ENCODE measurements at places on chromosomes 5 and 9. TPM values are rescaled to one million over a fixed set of nuclear protein-coding genes. Genes with fewer than 3 reads are reported as not detected.

DNA sequence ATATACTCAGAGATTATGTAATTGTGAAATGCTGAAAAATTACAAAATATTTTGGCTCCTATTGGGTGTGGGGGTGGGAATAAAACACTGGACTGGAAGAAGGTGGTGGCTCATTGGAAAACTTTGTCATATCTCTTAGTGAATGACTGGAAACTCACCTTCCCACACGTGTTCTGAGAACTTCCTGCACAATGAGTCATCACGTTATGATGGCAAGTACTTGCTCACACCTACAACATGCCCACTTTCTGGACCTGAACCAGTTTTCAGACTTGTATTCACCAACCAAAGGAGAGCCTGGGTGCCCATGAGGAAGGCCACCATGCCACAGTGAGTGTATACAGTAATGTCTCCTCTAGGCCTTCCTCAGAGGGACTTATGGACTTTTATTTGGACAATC lies 294.8 kb downstream of the ASTN2 start:
- no peaks in the 10 kb centered on the region for H3K27me3 ChIP-seq
- DNase-seq = no peak
- no peaks in the 10 kb centered on the region for H3K4me1 ChIP-seq
- no peak overlapping the region for H3K4me3 ChIP-seq

GRCh38 chr9:131769361-131769760 lies 29.5 kb upstream of the RAPGEF1 start:
- no peaks in the 10 kb centered on the region for H3K36me3 ChIP-seq
- H3K4me3 ChIP-seq = no peak overlapping the region
- H3K27ac ChIP-seq = no peak overlapping the region
- DNase-seq = no peak
- no peaks in the 10 kb centered on the region for H3K4me1 ChIP-seq

- peaks cover 3% of the 10 kb centered on the region for H3K36me3 ChIP-seq
- H3K27me3 ChIP-seq = no peaks in the 10 kb centered on the region
- no peak overlapping the region for H3K27ac ChIP-seq
- DNase-seq = no peak
These were observed 131.4 kb upstream of the LHFPL2 start for GRCh38 chr5:78779771-78780616.

GRCh38 chr9:120524038-120524437 lies 55.9 kb downstream of the CDK5RAP2 start:
- peaks cover 53% of the 10 kb centered on the region for H3K36me3 ChIP-seq
- no peaks in the 10 kb centered on the region for H3K27me3 ChIP-seq
- H3K27ac ChIP-seq = no peak overlapping the region
- DNase-seq = no peak
- H3K4me3 ChIP-seq = no peak overlapping the region
- H3K4me1 ChIP-seq = peaks cover 11% of the 10 kb centered on the region

DNA sequence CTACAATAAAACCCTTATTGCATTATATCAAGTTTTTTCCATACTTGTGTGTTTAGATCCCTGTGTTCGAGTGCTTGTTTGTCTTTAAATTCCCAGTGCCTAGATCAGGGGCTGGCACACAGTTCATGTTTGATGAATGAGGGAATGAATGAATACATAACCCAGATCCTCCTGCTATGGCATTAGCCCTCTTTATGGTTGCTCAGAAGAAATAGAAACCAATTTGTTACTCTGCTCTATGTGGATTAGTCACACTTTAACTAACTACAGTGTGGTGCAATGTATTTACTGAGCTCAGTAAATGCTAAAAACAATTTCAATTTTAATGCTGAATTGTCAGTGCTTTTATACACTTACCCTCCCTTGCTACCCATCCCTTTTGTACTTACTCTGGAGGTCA lies 16.4 kb upstream of the GALNT10 start:
- H3K36me3 ChIP-seq = no peaks in the 10 kb centered on the region
- no peak overlapping the region for H3K4me3 ChIP-seq
- DNase-seq = no peak
- no peaks in the 10 kb centered on the region for H3K27me3 ChIP-seq

- peak overlapping the region; percentile 86 for H3K27ac ChIP-seq
- peaks cover 21% of the 10 kb centered on the region for H3K4me1 ChIP-seq
- no peak for DNase-seq
- no peaks in the 10 kb centered on the region for H3K36me3 ChIP-seq
- H3K27me3 ChIP-seq = no peaks in the 10 kb centered on the region
These were observed 715 bp downstream of the RC3H2 start for GRCh38 chr9:122904466-122904822.

DNA sequence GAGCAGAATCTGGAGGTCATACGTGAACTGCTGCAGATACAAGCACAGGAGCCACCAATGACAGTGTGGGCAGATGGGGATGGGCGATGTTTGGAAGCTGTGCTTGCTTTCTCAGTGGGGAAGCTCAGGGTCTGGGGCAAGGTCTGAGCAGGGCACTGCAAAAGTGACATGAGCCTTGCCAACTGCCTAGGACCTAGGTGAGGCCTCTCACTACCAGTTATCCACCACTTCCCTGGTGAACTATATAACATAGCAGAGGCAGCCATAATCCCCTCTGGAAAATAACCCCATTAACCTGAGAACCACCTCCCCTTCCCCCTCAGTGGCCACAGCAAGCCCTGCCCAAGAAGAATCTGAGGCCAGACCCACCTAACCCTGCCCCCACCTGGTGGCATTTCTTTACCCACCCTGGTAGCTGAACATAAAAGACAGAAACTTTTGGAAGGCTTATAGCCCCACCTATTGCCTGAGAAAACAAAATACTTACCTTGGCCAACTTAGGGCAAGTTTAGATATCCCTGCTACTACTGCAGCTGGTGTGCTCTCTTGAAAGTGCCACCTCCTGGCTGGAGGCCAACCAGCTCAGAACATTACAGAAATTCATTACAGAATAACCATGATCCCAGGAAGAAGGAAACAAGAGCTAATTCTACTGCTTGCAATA lies 18.8 kb upstream of the SPEF2 start:
- H3K27ac ChIP-seq = no peak overlapping the region
- no peaks in the 10 kb centered on the region for H3K36me3 ChIP-seq
- no peaks in the 10 kb centered on the region for H3K4me1 ChIP-seq
- no peak overlapping the region for H3K4me3 ChIP-seq
- H3K27me3 ChIP-seq = no peaks in the 10 kb centered on the region
- no peak for DNase-seq

GRCh38 chr5:157540707-157541446 lies 34.7 kb downstream of the ADAM19 start:
- H3K36me3 ChIP-seq = peaks cover 2% of the 10 kb centered on the region
- H3K4me3 ChIP-seq = no peak overlapping the region
- no peak for DNase-seq
- H3K27ac ChIP-seq = peak overlapping the region; percentile 33

DNA sequence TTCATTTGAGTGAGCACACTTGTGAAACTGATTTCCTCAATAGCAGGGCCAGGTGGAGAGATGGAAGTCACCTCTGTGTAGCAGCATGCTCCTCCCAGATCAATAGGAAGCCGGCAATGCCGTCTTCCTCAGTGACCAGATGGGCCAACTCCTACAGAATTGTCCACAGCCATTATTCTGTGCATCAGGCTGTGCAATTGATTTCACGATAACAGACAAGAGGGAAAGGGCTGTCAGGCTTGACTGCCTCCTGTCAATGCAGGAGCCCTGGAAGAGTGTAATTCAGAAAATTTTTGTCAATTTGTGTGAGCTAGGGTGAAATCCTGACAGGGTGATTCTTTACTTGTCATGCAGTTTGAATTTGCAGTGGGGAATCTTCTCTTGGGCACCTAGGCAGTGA lies 838.4 kb upstream of the NUDT12 start:
- no peaks in the 10 kb centered on the region for H3K4me1 ChIP-seq
- no peaks in the 10 kb centered on the region for H3K36me3 ChIP-seq
- no peaks in the 10 kb centered on the region for H3K27me3 ChIP-seq
- no peak overlapping the region for H3K4me3 ChIP-seq

DNA sequence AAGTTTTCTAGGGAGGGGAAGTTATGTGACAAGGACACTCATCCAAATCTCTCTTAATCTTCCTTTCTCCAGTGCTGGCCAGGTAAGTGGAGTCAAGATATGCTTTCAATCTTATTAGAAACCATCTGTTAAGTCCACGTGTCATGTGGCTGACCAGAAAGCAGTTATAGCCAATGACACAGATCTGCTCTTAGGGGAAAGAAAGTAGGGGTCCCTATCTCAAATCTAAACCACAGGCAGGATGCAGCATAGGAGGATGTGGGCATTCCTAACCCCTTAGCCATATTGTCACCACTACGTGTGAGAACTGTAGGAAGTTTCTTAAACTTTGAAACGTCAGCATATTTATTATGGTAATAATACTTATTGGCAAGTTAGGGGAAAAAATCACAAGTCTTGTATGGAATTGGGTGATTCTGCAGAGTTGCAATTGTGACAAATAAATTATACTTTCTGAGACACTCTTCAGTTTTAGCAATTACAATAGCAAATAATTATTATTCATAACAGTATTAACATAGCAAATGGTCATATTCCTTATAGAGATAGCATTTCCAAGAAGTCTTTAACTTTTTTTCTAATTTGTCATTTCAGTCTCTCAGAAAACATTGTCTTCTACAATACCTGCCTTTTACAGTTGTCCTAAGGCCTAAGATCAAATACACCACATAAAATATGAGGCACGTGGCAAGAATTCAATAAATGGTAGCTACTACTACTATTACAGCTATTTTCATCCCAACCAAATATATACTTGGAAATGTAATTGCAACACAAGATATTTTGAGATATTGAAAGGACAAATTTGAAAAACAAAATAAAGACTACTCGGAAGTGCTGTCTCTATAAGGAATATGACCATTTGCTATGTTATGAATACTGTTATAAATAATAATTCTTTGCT lies 236.9 kb downstream of the PDE4D start:
- no peaks in the 10 kb centered on the region for H3K4me1 ChIP-seq
- no peak overlapping the region for H3K27ac ChIP-seq
- no peaks in the 10 kb centered on the region for H3K36me3 ChIP-seq
- DNase-seq = no peak
- no peak overlapping the region for H3K4me3 ChIP-seq

GRCh38 chr5:32241034-32241783 lies 67.1 kb upstream of the GOLPH3 start:
- no peaks in the 10 kb centered on the region for H3K27me3 ChIP-seq
- DNase-seq = no peak
- H3K36me3 ChIP-seq = peaks cover 15% of the 10 kb centered on the region
- no peaks in the 10 kb centered on the region for H3K4me1 ChIP-seq
- H3K27ac ChIP-seq = no peak overlapping the region

DNA sequence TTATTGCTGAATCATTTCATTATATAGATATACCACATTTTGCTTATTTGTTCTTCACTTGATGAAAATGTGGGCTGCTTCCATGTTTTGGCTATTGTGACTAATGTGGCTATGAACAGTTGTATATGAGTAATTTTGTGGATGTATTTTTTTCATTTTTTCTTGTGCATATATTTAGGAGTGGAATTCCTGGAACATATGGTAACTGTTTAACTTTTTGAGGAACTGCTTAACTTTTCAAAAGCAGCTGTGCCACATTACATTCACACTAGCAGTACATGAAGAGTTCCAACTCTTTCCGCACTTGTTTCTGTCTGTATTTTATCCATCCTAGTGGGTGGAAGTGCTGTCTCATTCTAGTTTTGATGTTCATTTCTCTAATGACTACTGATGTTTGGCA lies 67.8 kb downstream of the JAK2 start:
- H3K27ac ChIP-seq = no peak overlapping the region
- H3K36me3 ChIP-seq = peaks cover 6% of the 10 kb centered on the region
- H3K4me1 ChIP-seq = no peaks in the 10 kb centered on the region

DNA sequence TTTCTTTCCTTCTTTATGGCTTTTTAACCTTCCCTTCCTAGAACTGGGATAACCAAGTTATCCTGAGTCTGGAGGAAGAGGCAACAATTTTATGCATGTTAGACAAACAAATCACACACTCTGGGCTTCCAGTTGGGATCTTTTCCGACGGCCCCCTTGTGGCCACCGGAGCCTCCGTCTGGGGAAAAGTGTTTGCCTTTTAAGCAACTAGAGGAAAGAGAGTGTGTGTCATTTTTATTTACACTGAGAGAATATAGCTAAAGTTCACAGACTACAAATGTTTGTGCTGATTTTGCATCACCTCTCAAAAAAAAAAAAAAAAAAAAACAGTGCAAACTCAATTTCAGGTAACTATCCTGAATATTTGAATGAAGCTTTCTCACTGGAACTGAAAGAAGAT lies 126.2 kb downstream of the SEMA6A start:
- no peaks in the 10 kb centered on the region for H3K36me3 ChIP-seq
- no peak overlapping the region for H3K4me3 ChIP-seq
- no peak overlapping the region for H3K27ac ChIP-seq
- H3K27me3 ChIP-seq = no peaks in the 10 kb centered on the region
- no peaks in the 10 kb centered on the region for H3K4me1 ChIP-seq
- DNase-seq = no peak

DNA sequence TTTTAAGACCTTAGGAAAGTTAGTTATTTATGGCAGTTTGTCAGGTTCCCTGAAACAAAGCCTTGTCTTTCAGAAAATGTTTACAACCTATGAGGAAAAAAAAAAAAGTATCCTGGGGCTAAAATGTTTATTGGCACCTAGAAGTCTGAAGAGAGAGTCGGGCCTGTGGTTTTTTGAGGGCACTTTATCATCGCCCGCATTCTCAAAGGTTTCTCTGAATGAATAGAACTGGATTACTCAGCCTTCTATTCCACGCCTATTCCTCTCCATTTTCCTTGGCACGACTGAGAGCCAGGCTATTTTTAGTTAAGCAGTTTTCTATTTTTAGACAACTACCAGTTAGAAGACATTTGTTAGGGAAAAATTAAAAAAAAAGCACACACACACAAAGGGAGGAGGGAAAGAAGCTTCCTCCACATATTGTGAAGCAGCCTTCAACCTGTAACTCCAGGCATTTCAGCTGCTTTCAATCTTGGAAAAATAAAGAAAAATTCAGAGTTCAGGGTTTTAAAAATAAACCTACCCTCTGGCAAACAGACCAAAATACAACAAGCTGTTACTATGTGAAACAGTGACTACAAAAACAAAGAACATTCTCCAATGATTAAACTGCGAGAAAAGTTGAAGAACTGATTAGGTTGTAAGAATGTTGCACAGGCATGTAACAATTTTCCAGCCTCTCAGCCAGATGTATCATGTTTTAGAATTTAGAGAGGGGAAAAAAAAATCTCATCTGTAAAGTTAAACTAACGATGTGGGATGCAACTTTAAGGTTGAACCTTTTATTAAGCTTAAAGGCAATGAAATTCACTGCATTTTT lies 97.0 kb downstream of the MEF2C start:
- H3K27me3 ChIP-seq = peaks cover 2% of the 10 kb centered on the region
- no peaks in the 10 kb centered on the region for H3K4me1 ChIP-seq
- H3K27ac ChIP-seq = peak overlapping the region; percentile 14

Gene FOXI1
- polyA plus RNA-seq = not detected

Gene NSD1
- 5.3 TPM for polyA plus RNA-seq

Gene ADRB2
- 1.2 TPM for polyA plus RNA-seq

Gene SPATA9
- 0.49 TPM for polyA plus RNA-seq

Gene C9orf43
- polyA plus RNA-seq = 0.23 TPM

Gene PCDHA13
- 0.03 TPM for polyA plus RNA-seq

Gene SPARC
- 269 TPM for polyA plus RNA-seq

Gene GMCL2
- polyA plus RNA-seq = not detected

Gene PCDHGC5
- 0.02 TPM for polyA plus RNA-seq
